Urinary bladder (tissue), 4 donors: ENCODE measurements at places on chromosomes 5 and 9. TPM values are rescaled to one million over a fixed set of nuclear protein-coding genes. Genes with fewer than 3 reads are reported as not detected.

IL33 gene
- 45.0 TPM for polyA plus RNA-seq

GRCh38 chr5:13501176-13501575 is 443.3 kb downstream of the DNAH5 start:
- no peak for DNase-seq

GRCh38 chr5:35538198-35538931 is 79.3 kb upstream of the SPEF2 start:
- DNase-seq: no peak

- DNase-seq: no peak
These were observed 290.8 kb upstream of the MPDZ start for GRCh38 chr9:13570068-13570974.

GRCh38 chr5:81308836-81309235 is 7.4 kb downstream of the ZCCHC9 start:
- DNase-seq: no peak

- no peak for DNase-seq
These were observed 41.8 kb upstream of the GABBR2 start for GRCh38 chr9:98750364-98751060.

DNA sequence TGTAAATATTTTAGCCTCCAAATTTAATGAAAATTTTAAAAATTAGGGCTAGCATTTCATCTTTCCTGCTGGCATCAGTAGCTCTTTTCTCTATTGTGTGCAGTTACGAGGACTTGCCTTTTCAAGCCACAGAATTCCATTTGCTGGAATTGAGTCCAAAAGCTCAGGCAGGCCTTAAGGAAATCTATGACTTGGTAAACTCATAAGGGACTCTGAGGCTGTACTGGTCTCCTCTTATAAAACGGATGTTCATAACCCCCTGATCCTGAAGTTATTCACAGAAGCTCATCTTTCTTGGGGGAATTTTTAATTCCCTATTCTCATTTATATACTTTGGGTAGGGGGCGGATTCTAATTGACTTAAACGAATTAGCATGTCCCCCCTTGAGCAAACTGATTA is 23.4 kb downstream of the ANKRA2 start:
- DNase-seq: no peak

DNA sequence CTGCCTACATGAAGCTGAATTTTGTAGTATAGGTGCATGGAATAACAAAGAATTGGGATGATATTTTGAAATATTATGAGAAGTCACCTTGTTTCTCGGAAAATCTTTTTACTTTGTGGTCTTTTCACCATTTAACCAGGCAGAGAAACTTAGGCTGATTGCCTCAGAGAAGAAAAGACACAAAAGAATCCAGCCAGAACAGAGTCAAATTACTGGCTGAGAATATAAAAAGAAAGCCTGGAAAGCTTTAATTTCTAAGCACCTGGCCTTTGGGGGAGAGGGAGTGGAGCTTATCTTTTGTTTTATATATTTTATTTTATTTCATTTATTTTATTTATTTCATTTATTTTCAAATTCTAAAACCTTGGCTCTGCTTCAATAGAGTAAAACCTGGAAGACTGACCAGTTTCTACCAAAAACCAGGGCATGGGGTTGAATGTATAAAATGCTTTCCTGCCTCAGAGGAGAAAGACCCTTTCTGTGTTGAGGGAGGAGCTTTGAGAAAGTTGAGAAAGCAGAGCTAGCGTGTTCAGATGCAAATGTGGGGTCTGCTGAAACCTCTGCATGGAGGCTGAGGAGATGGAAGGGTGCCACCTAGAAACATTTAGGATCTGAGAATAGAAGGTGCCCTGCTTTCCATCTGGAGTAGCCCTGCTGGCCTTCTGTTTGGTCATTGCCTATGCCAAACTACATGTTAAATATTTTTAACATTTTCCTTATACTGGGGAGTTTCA is 81.6 kb downstream of the NREP start:
- DNase-seq: no peak

ENTREP1 gene
- 7.2 TPM for polyA plus RNA-seq

DNA sequence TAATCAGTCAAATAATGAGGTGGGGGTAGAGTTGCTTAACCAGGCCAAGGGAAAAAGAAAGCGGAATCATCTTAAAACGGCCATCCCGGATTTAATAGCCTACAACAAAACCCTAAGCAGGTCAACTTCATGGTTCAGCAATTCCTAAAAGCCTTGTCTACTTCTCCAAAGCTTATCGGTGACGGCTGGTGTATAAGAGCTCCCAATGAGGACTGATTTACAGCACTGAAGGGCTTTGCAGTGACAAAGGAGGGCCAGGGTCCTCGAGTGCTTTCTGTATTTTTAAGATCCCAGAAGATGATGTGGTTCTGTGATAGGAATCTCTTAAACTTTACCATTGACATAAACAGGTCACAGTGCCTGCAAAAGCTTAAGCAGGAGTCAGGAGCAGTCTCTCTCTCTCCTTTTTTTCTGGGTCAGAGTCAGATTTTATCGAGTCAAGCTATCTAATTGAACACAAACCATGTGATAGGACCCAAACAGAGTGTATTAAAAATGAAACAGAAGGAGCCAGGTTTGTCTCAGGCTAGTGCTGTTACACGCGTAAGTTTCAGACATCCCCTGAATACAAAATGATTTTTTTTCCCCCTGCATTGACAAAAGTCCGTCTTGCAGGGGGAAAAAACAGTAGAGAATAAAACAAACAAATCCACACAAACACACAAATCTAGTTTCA is 663.6 kb upstream of the ZNF608 start:
- DNase-seq: no peak

DNA sequence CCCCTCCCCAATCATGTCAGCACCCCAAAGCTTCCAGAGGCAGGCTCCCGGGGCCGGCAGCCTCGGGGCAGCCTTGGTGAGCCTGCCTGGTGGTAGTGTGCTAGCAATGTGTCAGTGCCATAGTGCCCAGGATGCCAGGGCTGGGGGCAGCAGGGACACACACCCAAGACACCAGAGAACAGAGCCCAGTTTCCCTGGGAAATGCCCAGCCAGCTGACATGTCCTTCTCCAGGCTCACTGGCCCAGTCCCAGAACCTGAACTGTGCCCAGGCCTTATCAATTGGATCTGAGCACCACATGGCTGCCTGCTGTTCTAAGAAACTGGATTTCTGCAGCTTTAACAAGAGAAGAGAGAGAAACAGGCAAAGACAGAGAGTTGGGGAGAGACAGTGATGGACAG is 74.9 kb upstream of the LRRTM2 start:
- DNase-seq: no peak

DNA sequence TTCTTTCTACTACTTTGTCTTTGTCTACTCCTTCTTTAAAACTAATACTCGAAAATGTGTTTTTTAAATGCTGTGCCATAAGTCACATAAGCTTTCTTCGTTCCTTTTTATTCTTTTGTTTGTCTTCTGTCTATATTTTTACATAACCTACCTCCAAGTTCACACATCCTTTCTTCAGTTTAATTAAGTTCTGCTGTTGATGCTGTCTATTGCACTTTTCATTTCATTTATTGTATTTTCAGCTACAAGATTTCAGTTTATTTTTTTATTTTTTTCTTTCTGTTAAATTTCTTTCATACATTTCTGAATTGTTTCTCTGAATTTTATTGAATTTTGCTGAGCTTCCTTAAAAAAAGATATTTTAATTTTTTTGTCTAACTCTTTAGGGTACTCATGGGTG is 878.2 kb downstream of the MAT2B start:
- DNase-seq: no peak

DNA sequence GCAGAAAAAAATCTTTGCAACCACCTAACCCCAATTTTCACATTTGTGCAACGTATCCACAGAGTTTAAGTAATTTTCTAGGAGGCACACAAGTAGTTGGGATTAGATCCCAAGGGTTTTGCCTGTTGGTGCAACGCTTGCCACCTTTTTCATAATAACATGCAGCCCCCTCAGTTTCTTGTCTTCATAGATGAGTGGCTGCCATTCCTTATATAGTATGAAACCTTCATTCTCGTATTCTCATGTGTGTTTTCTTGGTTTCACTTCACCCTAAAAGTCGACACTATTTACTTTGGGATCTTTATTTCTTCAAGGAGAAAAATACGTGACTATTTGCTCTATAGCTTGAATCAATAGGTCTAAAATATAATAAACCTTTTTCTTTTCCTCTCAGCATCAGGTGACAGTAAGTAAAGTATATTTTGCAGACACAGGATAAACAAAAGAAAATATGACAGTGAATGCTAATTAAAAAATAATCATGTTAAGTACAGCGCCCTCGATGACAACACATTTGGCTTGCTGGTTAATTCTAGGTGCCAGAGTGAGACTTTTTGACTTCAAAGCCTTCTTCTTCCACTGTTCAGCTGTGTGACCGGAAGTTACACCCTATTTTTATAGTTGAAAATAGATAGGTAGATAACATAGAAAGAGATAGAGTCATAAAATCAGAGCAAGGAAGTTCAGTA is 342.8 kb upstream of the CCNG1 start:
- DNase-seq: no peak

OMD gene
- polyA plus RNA-seq: 15.3 TPM

GRCh38 chr5:166551384-166551783 is 1740.1 kb upstream of the WWC1 start:
- DNase-seq: no peak

DNA sequence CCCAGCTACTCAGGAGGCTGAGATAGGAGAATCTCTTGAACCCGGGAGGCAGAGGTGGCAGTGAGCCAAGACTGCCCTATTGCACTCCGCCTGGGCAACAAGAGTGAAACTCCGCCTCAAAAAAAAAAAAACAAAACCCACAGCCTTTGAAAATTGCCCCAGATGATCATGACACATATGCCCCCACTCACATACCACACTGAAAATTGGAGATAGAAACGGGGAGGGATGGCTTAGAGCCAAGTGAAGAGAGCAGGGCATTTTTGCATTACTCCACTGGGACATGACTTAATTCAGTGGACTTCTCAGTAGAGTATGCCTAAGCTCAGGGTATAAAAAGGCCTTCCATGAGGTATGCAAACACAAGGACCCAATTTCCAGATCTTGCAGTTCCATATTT is 309.3 kb downstream of the BNC2 start:
- no peak for DNase-seq

DNA sequence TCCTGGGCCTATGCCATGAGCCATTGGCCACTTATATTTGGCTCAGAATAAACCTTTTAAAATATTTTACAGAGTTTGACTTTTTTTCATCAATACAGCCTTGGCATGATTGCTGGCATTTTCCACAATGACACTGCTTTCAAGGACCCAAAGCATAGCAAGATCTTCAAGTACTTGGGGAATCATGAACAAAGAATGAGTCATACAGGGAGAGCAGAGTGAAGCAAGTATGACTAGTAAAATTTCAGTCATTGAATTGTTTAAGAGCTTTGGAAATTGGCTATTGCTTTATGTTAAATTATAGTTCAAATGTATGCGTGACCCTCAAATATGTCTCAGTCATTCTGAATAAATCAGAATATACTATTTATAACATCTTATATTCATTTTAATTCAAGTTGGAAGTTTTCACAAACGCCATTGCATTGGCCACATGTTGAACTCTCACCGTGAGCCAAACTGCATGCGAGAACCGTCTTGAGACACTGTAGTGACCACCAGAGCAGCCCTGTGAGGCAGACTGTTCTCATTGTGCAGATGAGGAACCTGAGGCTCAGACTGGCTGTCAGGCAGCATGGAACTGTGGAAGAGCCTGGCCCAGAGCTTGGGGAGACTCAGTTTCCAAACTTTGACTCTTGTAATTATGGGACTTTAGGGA is 52.9 kb downstream of the GDNF start:
- DNase-seq: no peak

HMHB1 gene
- not detected for polyA plus RNA-seq

DNA sequence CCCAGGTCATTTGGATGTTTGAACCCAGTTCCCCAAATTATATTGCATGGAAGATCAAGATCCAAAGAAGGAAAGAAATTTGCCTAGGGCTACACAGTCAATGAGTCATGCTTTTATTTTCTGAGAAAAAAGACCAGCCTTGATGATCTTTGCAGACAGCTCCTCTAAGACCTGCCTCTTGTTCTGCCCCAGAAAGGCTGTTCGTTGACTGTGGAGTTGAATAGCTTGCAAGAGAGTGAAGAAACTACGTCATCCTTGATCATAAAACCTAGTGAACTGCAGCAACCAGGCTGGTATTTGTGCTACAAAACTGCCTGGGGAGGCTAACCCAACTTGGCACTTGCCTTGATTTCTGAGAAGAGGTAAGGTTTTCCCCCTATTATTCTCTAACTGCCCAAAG is 263.9 kb downstream of the PAPPA start:
- no peak for DNase-seq

GRCh38 chr5:144004751-144005150 is 165.7 kb downstream of the YIPF5 start:
- no peak for DNase-seq

GRCh38 chr5:98330871-98331270 is 442.6 kb upstream of the RGMB start:
- DNase-seq: no peak

FOXD4 gene
- polyA plus RNA-seq: 0.19 TPM

- no peak for DNase-seq
These were observed 192.4 kb downstream of the ACTL7B start for GRCh38 chr9:108663422-108663821.

ZER1 gene
- polyA plus RNA-seq: 51.8 TPM

GRCh38 chr5:158852622-158853021 is 247.1 kb downstream of the EBF1 start:
- DNase-seq: no peak

GRCh38 chr9:105864248-105864898 is 170.0 kb downstream of the TMEM38B start:
- no peak for DNase-seq

DNA sequence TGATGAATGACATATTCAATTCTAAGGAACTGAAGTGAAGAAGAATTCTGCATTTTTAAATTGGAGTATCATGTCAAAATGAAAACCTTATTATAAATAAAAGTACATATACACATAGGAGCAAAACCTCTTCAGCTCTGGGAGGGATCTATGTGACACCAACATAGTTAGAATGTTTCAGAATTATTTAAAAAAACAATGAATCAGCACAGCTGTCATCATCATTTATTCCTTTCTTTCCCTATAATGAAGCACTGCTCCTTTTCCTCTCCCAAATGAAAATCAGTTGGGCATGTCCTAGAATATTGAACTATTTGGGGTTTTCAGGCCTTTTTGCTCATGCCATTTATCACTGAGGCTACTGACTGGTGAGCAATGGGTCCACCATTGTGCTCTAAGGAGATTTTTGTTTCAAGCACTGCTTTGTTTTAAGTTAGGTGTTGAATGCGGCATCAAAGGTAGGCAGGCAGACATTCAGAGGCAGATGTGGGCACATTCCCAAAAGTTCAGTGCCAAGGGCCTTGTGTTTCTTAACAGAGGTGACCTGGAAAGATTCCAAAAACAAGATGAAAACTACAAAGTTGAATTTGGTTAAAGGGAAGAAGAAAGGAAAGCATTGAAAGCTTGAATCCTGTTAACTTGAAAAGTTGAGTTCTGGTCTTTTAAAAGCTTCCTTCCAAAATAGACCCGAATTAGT is 126.4 kb upstream of the ADAMTSL1 start:
- DNase-seq: no peak

DNA sequence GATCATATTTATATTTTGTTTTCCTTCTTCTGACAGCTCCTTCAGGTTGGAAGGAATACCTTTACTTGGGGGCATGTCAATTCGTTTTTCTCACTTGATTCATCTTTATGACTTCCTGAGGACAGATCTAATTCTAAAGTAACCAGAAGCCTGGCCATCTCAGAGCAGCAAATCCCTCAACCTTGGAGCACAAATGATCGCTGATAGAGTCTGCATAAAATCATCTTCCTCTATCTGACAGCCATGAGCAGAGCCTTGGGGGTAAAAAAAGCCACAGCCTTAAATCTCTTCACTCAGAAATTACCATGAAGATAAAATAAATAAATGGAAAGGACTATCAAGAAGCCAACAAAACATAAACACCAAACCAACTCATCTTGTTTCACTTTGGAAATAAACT is 325.8 kb downstream of the PRR16 start:
- DNase-seq: no peak
